ENCODE measurements at places on chromosomes 6 and 20.

GRCh38 chr6:169146521-169146920 lies 107.1 kb downstream of the THBS2 start:
- DNase-seq, result no peak

- DNase-seq, result no peak
Measured at GRCh38 chr6:63553208-63553607, 19.1 kb upstream of the LOC128125822 start.

DNA sequence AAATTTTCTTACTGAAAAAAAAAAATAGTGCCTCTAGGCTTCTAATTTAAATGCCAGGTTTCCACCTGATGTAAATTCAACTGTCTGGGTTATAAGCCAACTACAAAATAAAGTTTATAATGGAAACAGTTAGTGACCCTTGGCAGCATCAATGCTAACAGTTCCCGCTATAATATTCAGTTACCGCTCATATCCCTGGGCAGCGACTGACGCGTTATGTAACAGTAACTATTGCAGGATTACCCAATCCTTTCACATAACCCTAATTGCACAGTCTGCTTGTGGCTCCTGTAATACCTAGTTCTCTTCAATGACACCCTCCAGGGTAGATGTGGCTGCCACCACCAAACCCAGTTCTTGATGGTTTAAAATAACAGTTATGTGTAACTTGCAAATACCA lies 208.6 kb downstream of the MOXD1 start:
- DNase-seq, result no peak

DNA sequence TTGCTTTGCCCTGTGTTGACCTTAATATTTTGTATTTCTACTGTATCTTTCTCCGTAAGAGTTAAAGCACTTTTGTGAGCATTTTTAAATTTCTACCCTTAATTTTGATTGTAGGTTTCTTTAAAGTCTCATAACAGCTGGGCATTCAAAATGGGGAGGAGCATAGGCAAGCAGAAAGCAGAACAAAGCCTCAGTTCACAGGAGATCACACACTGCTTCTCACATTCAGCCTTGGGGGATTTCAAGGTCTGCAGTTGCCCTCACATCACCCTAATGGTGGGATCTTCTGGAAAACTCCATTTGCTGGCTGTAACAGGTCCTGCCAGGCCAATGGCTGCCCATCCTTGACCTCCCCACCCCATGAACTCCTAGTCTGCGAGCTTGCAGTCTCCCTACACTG lies 292.9 kb downstream of the PHACTR1 start:
- DNase-seq, result peak; percentile 24

- DNase-seq, result peak; percentile 97
Measured at GRCh38 chr6:134373282-134373922, 55.5 kb upstream of the SGK1 start.

GRCh38 chr6:149329529-149329928 lies 12.0 kb downstream of the TAB2 start:
- DNase-seq, result no peak

- DNase-seq, result peak; percentile 41
Measured at GRCh38 chr6:163705923-163706322, 291.4 kb downstream of the QKI start.

- no peak for DNase-seq
Measured at GRCh38 chr6:1187293-1188131, 124.4 kb upstream of the FOXQ1 start.

- no peak for DNase-seq
Measured at GRCh38 chr6:140602431-140603248, 1228.2 kb upstream of the CITED2 start.

GRCh38 chr6:159193923-159194322 lies 24.7 kb downstream of the FNDC1 start:
- peak; percentile 44 for DNase-seq

DNA sequence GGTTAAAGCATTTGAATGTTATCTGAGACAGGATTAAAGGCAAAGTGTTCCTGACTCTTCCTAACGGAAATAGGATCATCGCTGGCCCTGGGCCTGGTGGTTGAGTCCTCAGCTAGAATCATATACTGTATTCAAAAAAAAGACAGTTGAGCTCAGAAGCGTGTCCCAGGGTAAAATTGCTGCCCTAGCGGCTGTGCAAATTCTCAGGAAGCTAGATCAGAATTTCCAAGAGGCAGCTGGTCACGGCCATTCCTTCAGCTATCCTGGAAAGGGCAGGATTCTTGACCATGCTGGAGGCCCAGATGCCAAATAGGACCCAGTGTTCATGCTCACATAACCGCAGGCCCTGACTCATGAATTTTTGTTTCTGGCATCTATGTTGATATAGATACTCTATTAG lies 67.4 kb downstream of the STMND1 start:
- no peak for DNase-seq

DNA sequence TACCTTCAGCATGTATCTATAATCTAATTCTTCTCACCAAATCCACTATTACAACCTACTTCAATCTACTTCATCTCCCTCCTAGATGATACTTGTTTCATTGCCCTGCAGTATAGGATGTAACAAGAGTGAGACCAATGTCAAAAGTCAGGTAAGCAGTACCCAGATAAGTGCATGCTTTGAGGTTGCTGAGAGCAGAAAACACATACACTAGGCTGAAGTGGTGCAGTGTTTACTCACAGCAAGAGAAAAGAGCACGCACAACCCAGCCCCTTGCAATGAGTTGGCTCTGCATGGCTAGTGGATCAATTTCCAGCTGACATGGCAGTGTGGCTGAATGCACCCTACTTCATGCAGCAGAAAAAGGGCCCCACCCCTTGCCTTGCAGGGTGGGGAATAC lies 199.9 kb downstream of the EPHA7 start:
- no peak for DNase-seq

GRCh38 chr20:1383623-1384404 lies 9.0 kb downstream of the FKBP1A start:
- DNase-seq, result no peak

DNA sequence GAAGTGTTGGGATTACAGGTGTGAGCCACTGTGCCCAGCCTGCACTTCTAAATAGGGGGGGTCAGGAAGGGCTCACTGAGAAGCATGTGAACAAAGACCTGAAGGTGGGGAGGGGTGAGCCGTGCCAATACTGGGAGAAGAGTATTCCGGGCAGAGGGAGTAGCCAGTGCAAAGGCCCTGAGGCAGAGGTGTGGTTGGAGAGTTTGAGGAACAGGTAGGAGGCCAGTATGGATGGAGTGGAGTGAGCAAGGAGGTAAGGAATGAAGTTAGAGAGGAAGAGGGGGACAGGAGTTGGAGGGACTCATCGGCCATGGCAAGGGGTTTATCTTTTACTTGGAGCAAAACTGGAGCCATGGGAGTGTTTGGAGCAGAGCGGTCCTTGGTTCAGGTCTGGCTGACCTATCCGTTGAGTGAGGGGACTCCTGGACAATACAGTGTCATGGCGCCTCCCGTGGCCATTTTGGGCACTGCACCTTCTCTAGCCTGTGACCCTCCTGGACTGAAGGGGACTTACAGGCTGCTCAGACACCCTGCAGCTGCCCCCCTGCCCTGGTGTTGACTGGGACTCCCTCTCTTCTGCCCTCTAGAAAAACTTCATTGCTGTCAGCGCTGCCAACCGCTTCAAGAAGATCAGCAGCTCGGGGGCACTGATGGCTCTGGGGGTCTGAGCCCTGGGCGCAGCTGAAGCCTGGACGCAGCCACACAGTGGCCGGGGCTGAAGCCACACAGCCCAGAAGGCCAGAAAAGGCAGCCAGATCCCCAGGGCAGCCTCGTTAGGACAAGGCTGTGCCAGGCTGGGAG lies 12.1 kb downstream of the FOXS1 start:
- peak; percentile 83 for DNase-seq

GRCh38 chr6:115485400-115485799 lies 575.3 kb downstream of the FRK start:
- no peak for DNase-seq

DNA sequence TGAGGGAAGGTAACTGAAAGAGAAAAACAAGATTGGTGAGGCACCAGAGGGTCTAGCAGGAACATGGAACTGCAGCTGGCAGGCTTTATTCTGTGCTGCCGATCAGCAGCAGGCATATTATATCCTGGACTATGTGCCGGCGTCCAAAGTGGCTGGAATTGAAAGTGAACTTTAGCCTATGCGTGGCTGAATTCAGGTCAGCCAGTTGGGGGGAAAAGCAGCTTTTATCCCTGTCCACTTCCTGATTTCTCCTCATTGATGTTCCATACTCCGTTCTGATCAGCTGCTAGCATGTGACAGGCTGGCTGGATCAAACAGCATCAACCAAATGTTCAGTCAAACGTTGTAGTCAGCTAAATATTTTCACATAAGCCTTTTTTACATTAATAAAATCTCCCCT lies 99.0 kb downstream of the CAP2 start:
- no peak for DNase-seq

All from suppressor macrophage (primary cell).